ENCODE measurements at places on chromosomes 7 and 10.

GRCh38 chr10:1368842-1369171, 312.6 kb downstream of the WDR37 start:
- DNase-seq = no peak

DNA sequence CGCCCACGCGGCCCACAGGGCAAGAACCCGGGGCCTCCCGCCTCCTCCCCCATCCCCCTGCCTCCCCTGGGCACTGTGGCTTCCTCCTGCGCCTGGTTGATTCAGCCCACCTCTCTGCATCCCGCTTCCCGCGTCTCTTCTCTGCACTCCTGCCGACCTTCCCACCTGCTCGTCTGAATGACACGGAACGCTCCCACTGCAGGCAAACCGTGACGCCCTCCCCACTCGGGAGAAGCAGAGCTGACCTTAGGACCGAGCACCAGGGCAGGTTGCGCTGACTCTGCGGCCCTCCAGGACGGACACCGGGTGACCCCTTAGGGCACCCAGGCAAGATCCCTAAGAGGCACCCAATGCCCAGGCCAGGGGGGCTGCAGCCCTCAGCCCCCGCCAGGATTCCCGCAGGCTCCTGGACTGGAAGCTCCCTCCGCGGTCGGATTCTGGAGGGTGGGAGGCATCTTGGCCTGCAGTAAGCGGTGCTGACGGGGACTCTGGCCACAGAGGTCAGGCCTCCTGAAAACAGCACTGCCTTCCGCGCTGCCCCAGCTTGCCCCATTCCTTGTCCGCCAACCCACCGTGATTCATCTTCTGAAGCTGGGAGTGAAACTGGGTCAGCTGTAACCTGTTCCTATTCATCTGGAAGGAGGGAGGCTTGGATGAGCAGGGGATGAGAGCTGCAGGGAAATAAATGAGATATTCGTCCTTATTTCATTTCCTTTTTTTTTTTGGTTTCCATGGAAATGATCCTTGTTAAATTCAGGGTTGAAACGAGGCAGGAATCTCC, 990 bp downstream of the CALML3 start:
- peak; percentile 72 for DNase-seq

GRCh38 chr10:118802126-118802793, 47.5 kb upstream of the CACUL1 start:
- no peak for DNase-seq

DNA sequence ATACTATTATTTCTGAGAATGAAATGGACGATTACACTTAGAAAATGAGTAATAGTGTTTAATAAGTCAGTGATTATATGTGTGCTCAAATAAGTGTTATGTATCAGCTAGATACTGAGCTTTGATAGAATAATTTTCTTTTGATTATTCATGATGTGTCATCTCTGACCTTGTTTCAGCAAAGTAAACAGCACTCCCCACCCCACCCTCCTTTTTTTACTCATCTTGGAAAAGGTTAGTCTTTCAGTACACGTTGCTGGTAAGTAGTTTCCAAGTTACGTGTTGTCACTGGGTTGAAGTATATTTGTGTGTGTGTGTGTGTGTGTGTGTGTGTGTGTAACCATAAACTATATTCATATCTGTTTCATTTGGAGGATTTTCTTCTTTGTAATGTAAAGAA, 84.1 kb downstream of the GNAI1 start:
- DNase-seq = no peak

GRCh38 chr7:20786779-20787659, at the start of gene SP8:
Gene SP8, minus strand, starts transcription at chr7:20786886. Its CDS starts 88 bp downstream, at chr7:20786798.
- DNase-seq = no peak

- DNase-seq = no peak
Observed at GRCh38 chr7:36535866-36536664, 146.4 kb downstream of the ANLN start.

DNA sequence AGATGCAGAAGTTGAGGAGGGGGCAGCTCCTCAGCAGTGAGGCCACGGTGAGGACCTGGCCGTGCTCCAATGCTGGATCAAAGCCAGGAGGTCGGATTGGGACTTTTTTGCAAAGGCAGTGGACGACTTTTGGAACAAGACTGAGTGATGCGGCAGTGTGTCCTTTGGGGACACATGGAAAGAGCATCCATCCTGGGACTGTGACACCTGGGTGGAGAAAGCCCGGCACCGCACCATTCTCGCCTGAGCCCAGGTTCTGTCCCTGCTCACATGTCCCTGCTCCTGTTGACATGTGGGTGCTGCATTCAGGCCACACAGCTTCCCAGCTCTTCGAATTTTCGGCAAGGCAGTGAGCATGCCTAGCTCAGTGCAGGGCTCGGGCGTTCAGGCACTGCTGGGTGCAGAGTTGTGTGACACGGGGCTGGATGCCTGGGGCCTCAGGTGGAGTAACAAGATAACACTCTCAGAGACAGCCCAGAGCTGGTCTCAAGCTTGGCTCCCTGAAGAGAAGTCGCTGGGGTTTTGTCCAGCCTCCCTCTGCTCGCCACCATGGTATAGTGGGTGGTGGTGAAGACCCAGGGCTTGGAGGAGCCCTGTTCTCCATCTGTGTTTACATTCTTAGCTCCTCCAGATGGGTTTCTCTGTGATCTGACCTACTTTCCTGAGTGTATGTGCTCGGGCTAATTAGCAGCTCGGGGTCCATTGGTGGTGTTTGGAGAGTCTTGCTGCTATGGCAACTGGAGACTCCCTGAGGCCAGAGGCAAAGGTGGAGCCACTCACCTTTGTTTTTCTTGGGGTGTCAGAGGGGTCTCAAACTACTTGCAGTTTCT, 111.7 kb upstream of the BTBD16 start:
- no peak for DNase-seq

DNA sequence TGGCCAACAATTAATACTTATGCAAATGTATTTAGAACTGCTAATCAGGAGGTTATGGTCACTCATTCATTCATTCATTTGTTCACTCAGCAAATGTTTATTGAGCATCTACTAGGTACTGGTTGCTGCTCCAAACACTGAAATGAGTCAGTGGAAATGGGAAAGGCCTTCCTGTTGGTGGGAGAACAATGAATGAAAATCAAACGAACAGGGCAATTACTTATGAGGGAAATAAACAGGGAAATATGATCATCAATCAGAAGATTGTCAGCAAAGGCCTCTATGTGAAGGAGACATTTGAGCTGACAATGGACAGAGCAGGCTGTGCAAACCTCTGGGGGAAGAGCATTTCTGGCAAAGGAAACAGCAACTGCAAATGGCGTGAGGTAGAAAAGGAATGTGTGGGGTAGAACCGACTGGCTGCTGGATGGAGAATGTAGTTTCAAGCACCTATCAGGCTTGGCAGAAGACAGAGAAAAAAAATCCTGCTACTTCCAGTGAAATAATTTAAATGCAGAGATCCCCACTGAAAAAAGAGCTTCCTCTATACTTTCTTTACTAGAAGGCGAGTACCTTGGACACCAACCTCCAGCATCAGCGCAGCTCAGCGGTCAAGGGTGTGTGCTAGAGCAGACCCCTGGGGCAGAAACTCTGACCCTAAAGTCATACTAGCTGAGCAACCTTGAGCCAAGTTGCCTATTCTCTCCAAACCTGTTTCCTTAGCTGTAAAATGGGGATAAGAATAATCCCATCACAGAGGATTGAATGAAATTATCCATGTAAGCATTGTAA, 108.8 kb upstream of the EEPD1 start:
- DNase-seq = no peak

GRCh38 chr10:61961278-61961677, 59.8 kb downstream of the ARID5B start:
- DNase-seq = no peak

- DNase-seq = no peak
Observed at GRCh38 chr7:139673230-139673629, 104.6 kb downstream of the HIPK2 start.

DNA sequence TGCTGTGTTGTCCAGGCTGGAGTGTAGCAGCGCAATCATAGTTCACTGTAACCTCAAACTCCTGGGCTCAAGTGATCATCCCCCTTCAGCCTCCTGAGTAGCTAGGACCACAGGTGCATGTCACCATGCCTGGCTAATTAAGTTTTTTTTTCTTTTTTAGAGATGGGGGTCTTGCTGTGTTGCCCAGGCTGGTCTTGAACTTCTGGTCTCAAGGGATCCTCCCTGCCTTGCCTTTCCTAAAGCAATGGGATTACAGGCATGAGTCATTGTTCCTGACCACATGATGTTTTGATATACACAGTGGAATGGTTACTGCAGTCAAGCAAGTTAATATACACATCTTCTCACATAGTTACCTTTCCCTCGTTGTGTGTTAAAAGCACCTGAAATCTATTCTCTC, 140.3 kb downstream of the GPR85 start:
- no peak for DNase-seq

Data from upper lobe of left lung (tissue), 6 donors.